ENCODE measurements at places on chromosomes 5 and 9.

DNA sequence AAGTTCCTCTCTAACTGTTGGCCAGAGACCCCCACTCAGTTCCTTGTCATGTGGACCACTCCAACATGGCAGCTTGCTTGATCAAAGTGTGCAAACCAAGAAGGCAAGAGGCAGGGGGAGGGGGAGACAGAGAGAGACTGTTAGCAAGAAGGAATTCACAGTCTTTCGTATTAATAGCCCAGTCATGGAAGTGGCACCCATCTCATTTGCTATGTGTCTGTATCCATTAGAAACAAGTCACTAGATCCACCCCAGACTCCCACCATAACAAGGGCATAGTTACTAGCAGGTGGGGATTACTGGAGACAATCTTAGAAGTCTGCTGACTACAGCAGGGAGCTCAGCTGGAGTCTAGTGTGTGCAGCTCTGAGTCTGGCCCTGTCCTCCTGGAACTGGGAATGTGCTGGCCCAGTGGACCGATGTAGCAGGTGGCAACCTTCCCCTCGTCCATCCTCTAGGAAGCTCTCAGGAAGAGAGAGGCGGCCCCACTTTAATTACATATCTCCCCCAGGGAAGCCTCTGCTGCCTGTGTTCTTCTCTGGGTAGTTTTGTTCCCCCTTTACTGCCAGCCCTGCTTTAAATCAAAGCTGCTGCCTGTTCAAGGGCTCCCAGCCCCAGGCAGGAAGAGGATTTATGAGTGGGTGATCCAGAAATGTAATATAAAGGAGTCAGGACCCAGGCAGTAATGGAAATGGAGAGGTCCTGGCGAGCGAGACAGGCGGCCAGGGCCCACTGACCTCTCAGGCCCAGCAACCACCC lies 47.8 kb upstream of the ALDH1B1 start:
- no peak for DNase-seq

- no peak for DNase-seq
These were observed 6.3 kb downstream of the TMEM38B start for GRCh38 chr9:105700668-105701067.

DNA sequence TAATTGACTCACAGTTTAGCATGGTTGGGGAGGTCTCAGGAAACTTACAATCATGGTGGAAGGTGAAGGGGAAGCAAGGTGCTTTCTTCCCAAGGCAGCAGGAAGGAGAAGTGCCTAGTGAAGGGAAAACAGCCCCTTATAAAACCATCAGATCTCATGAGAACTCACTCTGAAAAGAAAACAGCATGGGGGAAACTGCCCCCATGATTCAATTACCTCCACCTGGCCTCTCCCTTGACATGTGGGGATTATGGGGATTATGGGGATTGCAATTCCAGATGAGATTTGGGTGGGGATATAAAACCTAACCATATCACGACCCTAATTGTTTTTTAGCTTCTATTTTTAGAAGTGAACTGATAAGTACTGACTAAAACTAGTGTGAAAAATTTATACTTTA lies 1377.5 kb upstream of the DMAC1 start:
- no peak for DNase-seq

- peak; percentile 78 for DNase-seq
These were observed at the start of the genes MRRF and RBM18 for GRCh38 chr9:122264360-122265148. MRRF (plus strand) TSS chr9:122264882; CDS start chr9:122270892, 6,010 bp downstream. RBM18 (minus strand) TSS chr9:122264840; CDS start chr9:122261492, 3,348 bp downstream.

GRCh38 chr5:72359886-72360285 lies 39.7 kb downstream of the PTCD2 start:
- no peak for DNase-seq

GRCh38 chr5:139711067-139711905 lies 63.1 kb downstream of the CXXC5 start:
- DNase-seq = no peak

DNA sequence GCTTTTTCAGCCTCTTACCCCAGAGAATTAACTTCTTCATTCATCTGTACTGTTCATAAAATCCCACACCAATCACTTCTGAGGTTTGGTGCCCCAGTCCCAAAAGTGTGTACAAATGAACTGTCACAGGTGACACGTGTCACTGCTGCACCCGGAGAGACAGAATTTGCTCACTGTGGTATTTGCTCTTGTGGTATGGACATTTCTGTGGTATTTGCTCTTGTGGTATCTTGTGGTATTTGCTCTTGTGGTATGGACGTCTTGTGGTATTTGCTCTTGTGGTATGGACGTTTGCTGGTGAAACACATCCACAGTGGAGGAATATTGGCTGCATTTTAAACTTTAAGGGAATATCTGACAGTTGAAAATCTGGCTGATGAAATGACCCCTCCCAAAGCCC lies 214.9 kb upstream of the DAP start:
- no peak for DNase-seq

DNA sequence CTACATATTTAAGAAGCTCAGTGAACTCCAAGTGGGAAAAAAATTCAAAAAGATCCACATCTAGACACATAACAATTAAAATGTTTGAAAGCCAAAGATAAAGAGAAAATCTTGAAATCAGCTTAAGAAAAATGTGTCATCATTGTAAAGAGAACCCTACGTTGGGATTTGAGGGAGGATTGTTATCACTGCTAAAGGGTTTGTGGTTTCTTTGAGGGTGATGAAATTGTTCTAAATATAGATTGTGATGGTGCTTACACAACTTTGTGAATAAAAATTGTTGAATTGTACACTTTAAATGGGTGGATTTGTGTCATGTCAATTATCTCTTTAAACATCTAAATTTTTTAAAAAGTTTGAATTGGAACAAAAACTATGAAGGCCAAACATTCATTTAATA lies 92.2 kb upstream of the ADAMTS19 start:
- DNase-seq = no peak

GRCh38 chr5:107813559-107813958 lies 142.8 kb upstream of the EFNA5 start:
- DNase-seq = no peak

GRCh38 chr5:17276445-17276844 lies 59.0 kb downstream of the BASP1 start:
- no peak for DNase-seq

DNA sequence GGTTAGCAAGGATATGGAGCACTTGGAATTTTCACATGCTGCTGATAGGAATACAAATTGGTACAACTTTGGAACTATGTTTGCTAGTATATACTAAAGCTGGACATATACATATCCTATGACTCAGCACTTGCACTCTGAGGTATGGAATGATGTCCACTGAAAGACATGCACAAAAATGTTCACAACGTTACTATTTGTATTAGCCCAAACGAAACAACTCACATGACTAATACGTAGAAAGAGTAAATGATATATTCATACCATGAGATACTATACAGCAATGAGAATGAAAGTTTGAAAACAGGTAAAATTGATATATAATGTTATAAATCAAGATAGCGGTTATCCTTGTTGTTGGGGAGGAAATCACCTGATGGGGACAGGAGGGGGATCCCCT lies 45.5 kb upstream of the CDC42SE2 start:
- no peak for DNase-seq

DNA sequence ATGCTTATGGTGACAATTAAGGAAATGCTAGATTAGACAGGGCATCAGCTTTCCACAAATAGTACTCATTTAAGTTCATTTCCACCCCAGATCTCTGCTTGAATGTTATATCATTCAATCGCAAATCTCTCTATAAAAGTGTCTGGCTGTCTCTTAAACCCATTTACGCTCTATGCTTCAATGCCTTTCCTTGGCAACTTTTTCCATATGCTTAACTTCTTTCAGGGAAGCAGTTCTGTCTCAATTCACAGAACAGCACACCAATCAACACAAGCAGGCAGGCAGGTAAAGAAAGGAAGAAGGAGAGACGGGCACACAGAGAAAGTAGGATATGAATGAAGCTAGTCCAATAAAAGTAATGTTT lies 243.1 kb downstream of the DENND1A start:
- DNase-seq = no peak

DNA sequence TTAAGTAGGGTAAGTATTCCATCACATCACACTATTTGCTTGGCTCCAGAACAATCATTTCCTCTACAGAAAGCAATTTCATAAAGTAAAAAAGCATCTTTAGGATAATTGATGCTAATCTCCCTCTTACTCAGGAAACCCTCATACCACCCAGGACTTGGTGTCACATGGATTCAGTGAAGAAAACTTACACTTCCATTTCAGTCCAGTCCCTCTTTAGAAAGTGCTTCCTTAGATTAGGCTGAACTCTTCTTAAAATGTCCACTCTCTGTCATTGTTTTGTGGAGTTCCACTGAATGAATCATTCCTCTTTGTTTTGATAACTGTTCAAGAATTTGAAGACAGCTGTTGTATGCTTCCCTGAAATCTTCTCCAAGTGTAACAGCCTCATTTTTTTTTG lies 144.0 kb upstream of the ZNF462 start:
- no peak for DNase-seq

GRCh38 chr9:109411069-109411761 lies 86.9 kb downstream of the PTPN3 start:
- no peak for DNase-seq

Data from HepG2 (cell line).